Stimulated activated memory B cell treated with anti-CD40 and anti-IgM and Interleukin-4, amounts not matched to agents 10 μg/mL and 1 μg/mL and 100 μg/mL, for 72 hours (primary cell): ENCODE measurements at places on chromosomes 12 and 14.

- no peak for ATAC-seq
Measured at GRCh38 chr12:52127683-52128450, 48.4 kb downstream of the SMIM41 start.

DNA sequence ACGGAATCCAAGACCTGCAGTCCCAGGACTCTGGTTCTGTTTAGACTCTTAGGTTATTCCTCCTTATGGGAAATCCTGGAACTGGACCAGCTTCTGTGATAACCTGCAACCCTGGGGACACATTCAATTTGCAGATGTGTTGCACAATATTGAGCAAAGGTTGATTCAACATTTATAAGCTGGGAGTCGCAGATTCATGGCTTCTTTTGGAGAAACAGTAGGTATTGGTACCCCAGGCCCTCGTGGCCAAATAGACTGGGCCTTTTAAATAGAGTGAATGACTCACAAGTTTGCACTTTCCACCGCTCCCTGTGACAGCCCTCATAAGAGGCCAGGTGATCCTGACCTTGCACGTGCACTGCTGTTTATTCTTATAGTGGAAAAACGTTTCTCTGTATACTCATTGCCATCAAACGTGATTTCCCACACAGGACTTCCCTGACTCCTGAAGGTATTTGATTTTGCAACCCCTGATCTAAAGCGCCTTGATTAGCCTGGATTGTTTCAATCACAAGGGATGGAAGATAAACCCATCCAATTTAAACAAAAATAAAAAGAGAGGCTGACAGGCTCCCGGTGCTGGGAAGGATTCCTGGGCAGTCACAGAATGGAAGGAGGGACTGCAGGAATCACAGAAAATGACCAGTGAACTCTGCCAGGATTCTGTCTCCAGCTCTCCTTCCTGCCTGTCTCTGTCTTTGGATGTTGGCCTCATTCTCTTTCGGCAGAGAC lies 98.0 kb downstream of the VCPKMT start:
- ATAC-seq = no peak

GRCh38 chr14:106228541-106229158 lies 702.3 kb downstream of the TMEM121 start:
- no peak for ATAC-seq

GRCh38 chr12:84811291-84811690 lies 101.3 kb downstream of the SLC6A15 start:
- no peak for ATAC-seq

GRCh38 chr14:52044791-52045522 lies 23.9 kb downstream of the NID2 start:
- no peak for ATAC-seq

DNA sequence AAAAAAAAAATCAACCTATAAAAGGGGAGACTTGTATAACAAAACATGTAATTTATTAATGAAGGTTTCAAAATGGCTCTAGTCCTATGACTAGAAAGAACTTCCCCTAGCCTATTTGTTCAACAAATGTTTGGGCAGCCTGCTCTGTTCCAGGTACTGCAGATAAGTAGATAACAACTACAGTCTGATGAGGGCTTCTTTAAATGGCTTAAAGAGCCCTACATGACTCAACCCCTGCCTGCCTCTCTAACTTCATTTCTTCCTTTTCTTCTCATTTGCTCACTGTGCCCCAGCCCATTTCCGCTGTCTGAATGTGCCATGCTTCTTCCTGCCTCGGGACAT lies 21.5 kb downstream of the ALDH6A1 start:
- no peak for ATAC-seq

DNA sequence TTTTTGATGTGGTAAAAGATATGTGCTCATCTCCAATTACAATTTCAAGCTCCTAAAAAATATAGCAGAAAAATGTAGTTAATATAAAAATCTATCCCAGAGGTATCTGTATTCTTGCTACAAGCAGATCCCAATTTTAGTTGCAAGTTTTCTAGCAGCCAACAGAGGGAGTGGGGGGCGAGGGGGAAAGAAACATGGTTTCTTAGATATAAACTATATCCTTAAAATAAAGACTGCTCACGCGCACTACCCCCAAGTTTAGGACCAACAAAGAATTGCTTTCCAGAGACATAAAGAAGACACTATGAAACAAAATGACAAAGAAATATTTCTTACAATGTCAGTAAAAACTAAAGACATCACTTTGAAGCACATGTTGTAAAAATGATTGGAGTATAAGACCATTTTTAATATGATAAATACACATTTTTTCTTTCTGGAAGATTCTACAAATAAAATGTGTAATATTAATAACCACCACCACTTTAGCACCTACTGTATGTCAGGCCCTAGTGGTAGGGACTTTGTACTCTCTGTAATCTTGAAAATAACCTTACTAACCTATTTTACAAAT lies 5.4 kb downstream of the MAGOHB start:
- ATAC-seq = no peak

- ATAC-seq = no peak
Measured at GRCh38 chr12:54337854-54338650, 13.1 kb downstream of the COPZ1 start.

DNA sequence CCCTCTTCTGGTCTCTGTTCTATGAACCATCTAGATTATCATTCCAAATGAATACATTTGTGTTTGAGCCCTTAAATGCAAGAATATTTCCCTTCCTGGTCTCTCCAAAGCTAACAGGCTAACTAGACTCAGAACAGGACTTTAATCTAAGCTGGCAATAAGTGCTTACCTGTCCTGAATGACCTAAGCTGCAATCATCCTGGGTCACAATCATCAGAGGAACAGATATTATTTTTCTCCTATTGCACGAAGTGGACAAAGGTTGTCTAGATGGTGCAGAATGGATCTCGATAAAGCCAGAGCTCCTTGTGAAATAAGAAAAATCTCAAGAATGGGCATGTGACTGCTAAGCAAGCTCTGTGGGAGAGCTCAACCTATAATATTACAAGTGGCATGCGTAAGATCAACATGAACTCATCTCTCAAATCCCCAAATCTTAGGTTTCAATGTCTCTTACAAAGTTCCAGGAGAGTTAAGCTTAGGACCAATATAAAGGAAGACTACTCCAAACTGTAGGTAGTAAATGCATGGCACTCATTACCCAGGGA lies 10.6 kb upstream of the NUMB start:
- no peak for ATAC-seq

DNA sequence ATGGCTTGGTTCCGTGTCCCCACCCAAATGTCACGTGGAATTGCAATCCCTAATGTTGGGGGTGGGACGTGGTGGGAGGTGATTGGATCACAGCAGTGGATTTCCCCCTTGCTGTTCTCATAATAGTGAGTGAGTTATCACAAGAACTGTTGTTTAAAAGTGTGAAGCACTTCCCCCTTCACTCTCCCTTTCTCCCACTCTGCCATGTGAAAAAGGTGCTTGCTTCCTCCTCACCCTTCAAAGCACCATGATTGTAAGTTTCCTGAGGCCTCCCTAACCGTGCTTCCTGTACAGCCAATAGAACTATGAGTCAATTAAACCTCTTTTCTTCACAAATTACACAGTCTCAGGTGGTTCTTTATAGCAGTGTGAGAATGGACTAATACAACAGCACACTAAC lies 5.3 kb upstream of the CEP128 start:
- ATAC-seq = no peak

GRCh38 chr12:131346555-131347344 lies 364.1 kb upstream of the SFSWAP start:
- no peak for ATAC-seq

DNA sequence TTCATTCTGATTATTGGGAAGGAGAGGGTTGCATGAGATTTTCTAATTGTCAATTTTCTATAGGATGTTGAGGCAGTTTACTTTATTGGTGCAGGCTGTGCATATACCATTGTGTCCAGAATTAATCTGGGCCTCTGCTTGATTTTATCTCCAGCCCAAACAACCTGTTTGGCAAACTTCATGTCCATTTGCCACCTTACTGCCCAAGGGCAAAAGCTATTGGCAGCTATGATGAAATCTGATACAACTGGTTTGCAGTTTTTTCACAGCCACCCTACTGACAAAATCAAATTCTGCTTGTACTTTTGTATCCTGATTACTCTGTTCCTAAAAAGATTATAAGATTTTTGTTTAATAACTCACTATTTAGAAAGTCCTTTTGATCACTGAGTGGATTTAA lies 789.2 kb upstream of the FBXO33 start:
- no peak for ATAC-seq

- ATAC-seq = peak; percentile 79
Measured at GRCh38 chr14:52352061-52352491, 38.0 kb downstream of the PTGER2 start.

DNA sequence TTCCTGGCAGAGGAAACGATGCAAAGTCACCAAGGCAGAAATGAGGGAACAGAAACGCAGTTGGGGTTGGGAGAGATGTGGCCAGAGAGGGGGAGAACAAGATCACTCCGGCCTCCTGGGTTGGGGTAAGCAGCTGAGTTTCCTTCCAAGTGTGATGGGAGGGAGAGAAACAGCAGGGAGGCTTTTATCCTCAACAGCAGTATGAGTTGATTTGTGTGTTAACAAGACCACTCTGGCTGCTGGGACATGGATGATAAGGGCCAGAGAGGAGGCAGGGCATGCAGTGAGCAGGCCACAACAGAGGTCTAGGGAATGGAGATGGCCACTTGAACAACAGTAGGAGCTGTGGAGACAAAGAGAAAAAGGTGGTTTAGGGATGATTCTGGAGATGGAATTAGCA lies 66.8 kb downstream of the GLRX5 start:
- no peak for ATAC-seq

- ATAC-seq = peak; percentile 88
Measured at GRCh38 chr14:105086833-105087307, 21.6 kb upstream of the GPR132 start.

GRCh38 chr14:34212172-34212929 lies 249.7 kb downstream of the SPTSSA start:
- ATAC-seq = no peak

- no peak for ATAC-seq
Measured at GRCh38 chr12:70083677-70084020, 159.6 kb upstream of the CNOT2 start.

DNA sequence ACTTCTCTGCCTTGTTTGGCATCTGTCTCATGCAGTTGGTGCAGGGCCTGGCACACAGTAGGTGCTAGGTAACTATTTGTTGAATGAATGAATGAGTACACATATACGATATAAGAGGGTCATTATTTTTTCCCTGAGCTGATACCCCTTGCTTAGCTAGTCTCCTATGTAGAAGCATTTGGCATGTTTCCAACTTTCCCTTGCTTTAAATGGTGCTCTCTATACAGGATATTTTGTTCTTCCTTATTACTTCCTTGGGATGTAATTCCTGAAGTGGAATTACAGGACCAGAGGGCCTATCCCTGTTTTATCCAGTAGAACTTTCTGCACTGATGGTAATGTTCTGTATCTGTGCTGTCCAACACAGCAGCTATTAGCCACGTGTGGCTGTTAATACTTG lies 250.1 kb upstream of the PWP1 start:
- no peak for ATAC-seq

DNA sequence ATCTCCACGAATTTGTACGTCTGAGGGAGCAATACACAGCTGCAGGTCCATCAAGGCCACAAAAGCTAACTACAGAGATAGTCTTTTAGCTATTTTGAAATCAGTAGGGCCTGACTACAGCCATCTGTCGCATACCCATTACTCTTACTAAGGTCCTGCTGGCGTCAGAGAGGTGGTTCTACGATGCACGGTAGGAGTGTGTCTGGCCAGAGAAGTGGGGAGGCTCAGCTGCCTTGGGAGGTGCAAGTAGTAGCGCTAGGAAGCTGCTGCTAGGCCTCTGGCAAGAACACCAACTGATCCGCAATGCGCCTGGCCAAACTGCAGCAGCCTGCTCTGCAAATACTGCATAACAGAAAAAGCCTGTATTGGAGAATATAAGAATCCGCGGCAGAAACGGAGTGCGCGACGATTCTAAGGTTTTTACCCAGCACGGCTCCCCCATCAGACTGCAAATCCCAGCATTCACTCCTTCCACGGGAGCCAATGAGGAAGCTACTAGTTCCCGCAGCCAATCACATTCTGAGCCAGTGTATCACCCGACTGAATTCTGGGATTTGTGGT lies 743 bp upstream of the CAND1 start:
- peak; percentile 89 for ATAC-seq

GRCh38 chr14:82694820-82695219 lies 1161.2 kb upstream of the SEL1L start:
- no peak for ATAC-seq
